Pulmonary artery endothelial cell (primary cell): ENCODE measurements at places on chromosomes 4 and X. TPM values are rescaled to one million over a fixed set of nuclear protein-coding genes. Genes with fewer than 3 reads are reported as not detected.

- DNase-seq, result no peak
Measured at GRCh38 chr4:74005528-74005927, 7.1 kb upstream of the CXCL5 start.

- no peak for DNase-seq
Measured at GRCh38 chr4:55117511-55117910, 7.9 kb downstream of the KDR start.

Gene CXorf65
- total RNA-seq, result not detected in 2 replicates

Gene KIT
- total RNA-seq, result 35.8 and 41.7 TPM in 2 replicates

Gene MXRA5
- total RNA-seq, result not detected in 2 replicates

Gene PDZD4
- 0.20 and 0.25 TPM in 2 replicates for total RNA-seq
